ENCODE measurements at places on chromosomes 12 and 14. TPM values are rescaled to one million over a fixed set of nuclear protein-coding genes. Genes with fewer than 3 reads are reported as not detected.

GRCh38 chr12:97982684-97983083, 520.1 kb downstream of the RMST start:
- no peaks in the 10 kb centered on the region for H3K36me3 ChIP-seq
- H3K27me3 ChIP-seq: no peaks in the 10 kb centered on the region
- no peak overlapping the region for H3K4me3 ChIP-seq
- no peak for DNase-seq

- H3K4me3 ChIP-seq: no peak overlapping the region
- no peak for DNase-seq
- peak overlapping the region; percentile 10 for H3K27ac ChIP-seq
- no peaks in the 10 kb centered on the region for H3K27me3 ChIP-seq
- peaks cover 54% of the 10 kb centered on the region for H3K4me1 ChIP-seq
- peaks cover 59% of the 10 kb centered on the region for H3K36me3 ChIP-seq
Measured at GRCh38 chr14:94054936-94055335, 26.1 kb downstream of the DDX24 start.

- no peak overlapping the region for H3K4me3 ChIP-seq
- no peaks in the 10 kb centered on the region for H3K4me1 ChIP-seq
- H3K27me3 ChIP-seq: no peaks in the 10 kb centered on the region
Measured at GRCh38 chr12:115439008-115439601, 755.1 kb upstream of the TBX3 start.

Gene REC8
- total RNA-seq: 55.1 TPM

- H3K36me3 ChIP-seq: no peaks in the 10 kb centered on the region
- H3K27me3 ChIP-seq: peaks cover 5% of the 10 kb centered on the region
- H3K4me3 ChIP-seq: no peak overlapping the region
- H3K4me1 ChIP-seq: no peaks in the 10 kb centered on the region
- H3K27ac ChIP-seq: no peak overlapping the region
- no peak for DNase-seq
Measured at GRCh38 chr14:52046376-52046917, 22.4 kb downstream of the NID2 start.

Gene GABARAPL1
- 56.2 TPM for total RNA-seq

Gene C12orf60
- total RNA-seq: 1.3 TPM

Gene DPF3
- total RNA-seq: 3.8 TPM
